ENCODE measurements at places on chromosomes 7 and 10.

- no peak for DNase-seq
These were observed 17.6 kb downstream of the HTRA1 start for GRCh38 chr10:122478971-122479370.

GRCh38 chr10:27276581-27276980, 36.0 kb upstream of the ACBD5 start:
- DNase-seq: no peak

DNA sequence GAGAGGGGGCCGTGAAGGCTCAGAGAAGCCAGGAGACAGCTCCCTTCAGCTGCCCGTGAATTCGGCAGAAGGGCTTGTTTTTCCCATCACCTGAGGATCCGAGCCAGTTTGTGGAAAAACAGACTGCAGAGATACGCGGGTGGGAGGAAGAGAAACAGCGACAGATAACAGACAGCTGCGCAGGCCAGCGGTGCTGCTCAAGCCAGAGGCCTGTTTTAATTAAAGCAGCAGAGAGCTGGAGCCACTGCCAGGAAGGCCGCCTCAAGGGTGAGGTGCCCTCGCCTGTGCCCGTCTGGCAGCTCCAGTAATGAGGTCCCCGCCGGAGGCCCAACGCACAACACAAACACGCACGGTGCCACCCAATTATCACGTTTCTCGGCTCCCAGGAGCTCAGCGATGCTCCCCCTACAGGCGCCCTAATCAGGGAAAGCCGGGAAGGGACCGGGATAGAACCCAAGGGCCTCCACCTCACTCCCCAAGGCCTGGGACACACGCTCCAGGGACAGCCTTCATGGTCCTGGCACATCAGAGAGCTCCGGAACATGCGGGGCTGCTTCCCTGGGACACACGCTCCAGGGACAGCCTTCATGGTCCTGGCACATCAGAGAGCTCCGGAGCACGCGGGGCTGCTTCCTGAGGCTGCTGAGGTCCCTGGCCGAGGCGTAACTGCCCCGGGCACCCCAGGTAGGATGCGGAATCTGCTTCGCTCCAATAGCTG, 60.6 kb upstream of the DNAAF5 start:
- DNase-seq: no peak

- no peak for DNase-seq
These were observed 13.8 kb upstream of the CLIP2 start for GRCh38 chr7:74275401-74275881.

- DNase-seq: no peak
These were observed 3.2 kb downstream of the POLR1F start for GRCh38 chr7:19705663-19706062.

- no peak for DNase-seq
These were observed 5.3 kb downstream of the NEUROG3 start for GRCh38 chr10:69567920-69568319.

DNA sequence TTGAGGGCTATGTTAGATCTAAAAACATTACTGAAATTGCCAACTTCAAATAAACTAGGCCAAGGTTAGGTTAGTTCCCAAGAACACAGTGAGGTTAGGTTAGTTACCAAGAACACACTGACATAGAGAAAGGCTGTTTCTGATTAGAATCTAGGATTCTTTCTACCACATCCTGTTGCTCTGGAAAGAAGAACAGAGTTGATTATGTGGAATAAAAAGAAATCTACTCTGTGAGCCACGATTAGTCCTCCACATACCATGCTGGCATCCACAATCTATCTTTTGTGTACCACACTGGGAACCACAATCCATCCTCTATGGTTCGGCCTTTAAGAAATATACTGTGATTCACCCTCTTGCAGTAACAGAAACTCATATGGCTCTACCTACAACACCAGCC, 91.4 kb downstream of the LRRTM3 start:
- no peak for DNase-seq

DNA sequence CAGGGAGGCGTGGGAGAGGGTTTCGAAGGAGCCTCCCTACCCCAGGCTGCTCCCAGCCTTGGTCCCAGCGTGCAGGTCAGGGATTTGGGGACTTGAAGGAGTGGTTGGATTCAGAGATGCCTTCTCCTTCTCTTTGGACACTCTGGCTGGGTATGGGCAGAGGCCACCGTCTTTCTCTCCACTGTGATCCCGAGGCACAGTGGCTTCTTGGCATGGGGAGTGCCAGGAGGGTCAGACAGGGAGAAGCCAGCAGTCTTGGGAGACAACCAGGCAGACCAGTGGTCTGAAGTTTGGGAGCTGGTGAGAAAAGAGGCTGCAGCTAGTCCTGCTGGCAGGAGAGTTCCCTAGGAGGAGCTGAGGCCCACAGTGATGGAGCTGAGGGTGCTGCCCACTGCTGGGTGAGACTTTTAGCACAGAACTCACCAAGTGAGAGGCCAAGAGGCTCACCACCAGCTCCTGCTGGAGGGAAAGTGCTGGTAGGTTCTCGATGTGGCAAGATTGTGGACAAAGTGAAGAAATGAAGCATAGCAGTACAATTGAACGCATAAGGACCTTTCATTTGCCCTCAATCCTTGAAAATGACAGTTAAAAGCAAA, 35.2 kb upstream of the WDFY4 start:
- DNase-seq: no peak

DNA sequence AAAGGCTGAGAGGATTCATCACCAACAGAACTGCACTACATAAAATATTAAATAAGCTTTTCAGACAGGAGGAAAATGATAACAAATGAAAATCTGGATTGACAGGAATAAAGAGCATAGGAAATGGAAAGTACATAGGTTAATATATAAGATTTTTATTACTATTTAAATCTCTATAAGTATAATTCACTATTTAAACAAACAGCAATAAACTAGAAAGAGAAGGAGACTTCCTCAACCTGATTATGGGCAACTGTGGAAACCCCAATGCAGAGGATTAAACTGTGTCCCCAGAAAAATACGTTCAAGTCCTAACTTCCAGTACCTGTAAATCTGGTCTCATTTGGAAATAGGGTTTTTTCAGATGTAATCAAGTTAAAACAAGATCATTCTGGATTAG, 14.8 kb upstream of the ASL start:
- no peak for DNase-seq

DNA sequence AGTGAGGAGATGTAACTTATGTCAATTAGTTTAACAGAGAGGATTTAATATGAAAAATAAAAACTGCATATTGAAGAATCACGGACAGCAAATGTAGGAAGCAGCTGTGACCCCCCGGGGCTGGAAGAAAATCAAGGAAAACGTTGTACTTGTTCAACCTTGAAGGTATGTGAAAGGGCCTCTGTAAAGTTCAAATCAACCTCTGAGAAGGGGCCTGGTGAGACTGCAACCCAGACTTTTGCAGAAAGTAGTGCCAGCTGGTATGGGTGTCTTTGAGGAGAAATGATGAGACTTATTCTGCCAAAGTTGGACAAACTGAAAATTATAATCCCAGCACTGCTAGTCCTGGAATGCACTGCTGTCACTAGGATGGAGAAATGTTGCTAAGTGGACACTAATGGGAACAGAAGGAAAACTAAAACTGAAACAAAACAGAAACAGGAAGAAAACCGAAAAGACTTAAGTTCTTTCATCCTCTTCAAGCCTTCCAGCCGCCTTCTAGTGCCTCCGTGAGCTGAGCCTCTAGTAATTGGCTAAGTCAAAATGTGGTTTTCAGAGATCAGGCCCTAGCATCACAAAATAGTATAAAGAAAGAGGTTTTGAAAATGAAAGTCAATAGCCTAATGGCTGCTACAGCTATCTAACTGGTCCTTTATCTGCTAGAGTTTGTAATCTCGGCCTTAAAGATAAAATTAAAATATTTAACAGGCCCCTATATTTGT, 253.7 kb upstream of the SORCS1 start:
- DNase-seq: no peak

DNA sequence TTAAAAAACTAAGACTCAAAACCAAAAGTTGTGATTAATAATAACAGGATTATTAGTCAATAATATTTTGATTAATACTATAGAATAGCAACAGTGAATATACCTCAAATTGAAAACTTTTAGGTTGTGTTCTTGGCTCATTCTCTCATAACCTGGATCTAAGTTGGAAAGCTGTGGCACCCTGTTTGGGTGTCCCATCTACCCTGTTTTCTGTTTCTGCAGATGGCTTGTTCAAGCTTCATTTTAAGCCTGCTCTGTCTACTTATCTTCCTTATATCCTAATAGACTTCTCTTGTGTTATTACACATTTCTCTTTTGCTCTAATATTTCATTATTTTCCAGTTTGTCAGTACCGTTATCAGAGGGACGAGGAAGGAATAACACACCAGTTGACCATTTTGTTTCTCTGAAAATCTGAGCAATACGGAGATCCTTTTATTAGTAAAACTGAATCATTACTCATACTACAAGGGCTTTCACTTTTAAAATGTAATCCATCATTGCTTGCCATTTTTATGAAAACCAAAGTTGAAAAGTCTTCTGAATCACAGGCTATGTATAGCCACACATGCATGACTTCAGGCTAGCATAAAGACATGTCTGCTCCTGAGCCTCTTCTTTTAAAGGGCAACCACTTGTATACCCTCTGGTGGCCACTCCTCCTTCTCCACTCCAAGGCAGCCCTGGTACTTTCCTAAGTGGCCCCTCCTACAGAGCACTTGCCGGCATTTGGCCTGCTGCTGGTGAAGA, 22.3 kb downstream of the COX15 start:
- no peak for DNase-seq

DNA sequence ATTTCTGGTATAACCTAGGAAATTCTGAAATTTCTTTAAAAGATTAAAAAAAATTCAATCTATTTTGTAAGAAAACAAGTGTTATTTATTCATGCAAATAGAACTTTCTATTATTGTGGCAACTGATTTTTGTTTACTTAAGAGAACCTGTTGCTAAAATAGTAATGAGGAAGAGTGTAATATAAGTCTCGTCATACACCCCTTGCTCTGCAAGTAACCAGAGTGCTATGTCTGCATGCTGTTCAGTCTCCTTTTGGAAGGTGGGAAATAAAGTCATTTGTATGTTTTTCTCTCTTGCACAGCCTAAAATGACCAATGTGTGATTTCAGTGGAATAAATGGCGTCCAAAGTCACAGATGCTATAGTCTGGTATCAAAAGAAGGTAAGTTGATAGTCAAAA, 41.3 kb downstream of the PHTF2 start:
- DNase-seq: no peak

- no peak for DNase-seq
These were observed 81.4 kb upstream of the LAMB4 start for GRCh38 chr7:108211382-108212201.

DNA sequence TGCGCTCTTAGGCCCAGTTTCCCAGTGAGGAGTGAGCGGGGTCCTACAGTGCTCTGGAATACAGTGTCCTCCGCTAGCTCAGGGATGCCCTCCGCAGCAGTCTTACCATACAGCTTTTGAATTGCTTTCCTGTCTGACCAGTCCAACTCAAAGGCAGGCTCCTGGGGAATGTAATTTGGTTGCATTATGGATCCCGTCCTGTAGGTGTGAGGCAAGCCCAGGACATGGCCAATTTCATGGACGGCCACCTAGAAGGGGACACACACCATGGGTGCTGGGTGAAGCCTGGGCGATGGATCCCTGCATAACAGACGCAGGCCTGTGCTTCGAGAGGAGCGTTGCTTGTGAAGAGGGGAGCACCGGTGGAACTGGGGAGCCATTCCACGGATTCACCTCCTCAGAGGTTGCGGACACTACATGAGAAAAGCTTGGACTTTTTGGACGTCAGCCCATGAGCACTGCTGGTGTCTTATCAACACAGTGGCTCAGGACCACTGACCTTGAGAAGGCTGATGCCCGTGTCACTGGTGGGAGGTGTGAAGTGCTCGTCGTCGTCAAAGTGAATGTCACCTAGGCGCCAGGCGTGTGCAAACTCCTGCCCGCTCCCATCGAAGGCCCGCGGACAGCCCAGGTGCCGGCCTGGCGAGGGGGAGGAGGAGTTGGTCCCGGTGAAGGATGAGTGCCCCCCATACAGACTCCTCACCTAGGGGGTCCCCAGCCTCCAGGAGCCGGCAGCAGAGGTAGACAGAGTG, 3.3 kb downstream of the MMP21 start:
- no peak for DNase-seq

DNA sequence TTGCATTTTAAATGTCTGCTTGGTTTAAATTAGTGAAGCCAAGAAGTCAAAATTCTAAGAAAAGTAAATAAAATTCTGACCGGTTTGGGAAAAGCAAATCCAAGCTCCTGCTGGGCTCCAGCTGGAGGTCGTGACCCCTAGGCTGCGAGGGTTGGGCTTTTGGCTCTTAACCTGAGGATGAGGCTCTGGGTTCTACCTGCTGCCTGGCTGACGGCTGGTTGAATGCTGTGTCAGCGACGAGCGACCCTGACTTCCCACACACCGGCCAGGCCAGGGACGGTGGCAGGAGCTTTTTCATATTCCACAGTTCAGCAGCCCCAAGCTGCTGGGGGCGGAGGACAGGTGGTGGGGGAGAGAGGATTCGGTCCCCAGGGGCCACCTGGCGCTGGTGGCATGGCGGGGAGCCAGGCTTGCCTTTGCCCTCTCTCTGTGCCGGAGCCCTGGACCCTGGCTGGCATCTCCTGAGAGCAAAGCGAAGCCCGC, 843 bp upstream of the PLPP4 start:
- DNase-seq: no peak

DNA sequence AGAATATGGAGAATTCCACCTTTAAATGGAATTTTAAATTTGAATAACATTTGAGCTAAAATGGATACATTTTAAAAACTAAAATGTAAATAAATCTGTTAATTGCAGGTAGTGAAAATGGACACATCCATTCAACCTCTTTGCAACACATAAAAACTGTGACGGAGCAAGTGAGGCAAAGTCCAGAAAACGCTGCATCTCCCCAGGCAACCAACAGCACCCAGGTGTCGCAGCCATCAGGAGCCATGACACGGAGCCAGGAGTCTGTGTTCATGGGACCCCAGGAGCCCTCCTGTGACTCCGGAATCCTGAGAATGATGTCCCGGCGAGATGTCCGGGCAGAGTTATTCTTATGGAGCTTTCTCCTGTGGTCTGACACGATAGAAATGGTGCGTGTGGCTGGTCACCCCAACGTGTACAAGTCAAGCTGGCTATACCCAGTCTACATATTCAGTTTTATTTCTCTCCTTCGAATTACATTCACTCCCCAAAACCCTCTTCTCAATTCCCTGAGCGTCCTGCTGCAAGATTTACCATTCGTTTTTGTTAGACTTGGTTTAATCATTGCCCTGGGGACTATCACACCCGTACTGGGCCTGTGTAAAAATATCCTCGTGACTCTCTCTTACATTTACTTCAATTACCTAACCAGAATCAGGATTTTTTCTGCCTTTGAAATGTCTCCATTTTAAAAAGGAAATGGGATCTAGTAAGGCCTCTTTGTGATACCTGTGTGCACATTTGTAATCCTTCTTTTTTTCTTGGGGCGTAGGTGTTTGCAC, 13.1 kb upstream of the MRC1 start:
- no peak for DNase-seq

- DNase-seq: no peak
These were observed 65.8 kb upstream of the SKAP2 start for GRCh38 chr7:26930201-26930600.

DNA sequence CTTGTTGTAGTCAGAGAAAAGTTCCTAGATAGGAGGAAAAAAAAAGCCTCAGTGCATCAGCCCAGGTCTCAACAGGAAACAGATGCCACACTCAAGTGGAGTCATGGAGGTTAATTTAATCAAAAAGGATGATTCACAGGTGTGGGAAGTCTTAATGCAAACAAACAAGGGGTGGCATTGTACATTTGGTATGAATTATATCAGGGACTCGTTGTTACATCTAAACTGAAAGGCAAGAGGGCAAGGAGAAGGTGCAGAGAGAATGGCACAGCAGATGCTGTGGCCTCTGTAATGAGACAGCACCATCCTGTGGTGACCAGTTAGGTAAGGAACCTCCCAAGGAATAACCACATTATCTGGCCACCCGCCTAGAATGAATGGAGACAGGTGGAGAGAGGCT, 133.7 kb downstream of the PTPRZ1 start:
- DNase-seq: no peak
